D721Med (cell line): ENCODE measurements at places on chromosomes 5 and 9.

DNA sequence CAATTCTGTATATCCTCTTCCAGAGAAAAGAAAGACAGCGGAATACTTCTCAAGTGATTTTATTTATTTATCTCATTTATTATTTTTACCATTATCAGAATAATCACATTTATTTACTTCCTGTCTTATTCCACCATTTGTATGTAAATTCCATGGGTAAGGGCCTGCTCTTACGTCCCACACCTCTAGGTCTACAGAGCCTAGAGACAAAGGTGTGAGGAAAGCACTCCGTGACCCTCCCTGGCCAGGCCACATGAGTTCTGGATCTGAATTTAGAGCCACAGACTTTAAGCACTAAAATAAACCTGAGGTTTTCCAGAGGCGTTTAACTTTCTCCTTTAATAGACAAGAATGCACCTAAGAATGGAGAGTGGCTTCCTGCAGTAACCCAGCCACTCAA lies 85.3 kb upstream of the CTSV start:
- no peak for DNase-seq

DNA sequence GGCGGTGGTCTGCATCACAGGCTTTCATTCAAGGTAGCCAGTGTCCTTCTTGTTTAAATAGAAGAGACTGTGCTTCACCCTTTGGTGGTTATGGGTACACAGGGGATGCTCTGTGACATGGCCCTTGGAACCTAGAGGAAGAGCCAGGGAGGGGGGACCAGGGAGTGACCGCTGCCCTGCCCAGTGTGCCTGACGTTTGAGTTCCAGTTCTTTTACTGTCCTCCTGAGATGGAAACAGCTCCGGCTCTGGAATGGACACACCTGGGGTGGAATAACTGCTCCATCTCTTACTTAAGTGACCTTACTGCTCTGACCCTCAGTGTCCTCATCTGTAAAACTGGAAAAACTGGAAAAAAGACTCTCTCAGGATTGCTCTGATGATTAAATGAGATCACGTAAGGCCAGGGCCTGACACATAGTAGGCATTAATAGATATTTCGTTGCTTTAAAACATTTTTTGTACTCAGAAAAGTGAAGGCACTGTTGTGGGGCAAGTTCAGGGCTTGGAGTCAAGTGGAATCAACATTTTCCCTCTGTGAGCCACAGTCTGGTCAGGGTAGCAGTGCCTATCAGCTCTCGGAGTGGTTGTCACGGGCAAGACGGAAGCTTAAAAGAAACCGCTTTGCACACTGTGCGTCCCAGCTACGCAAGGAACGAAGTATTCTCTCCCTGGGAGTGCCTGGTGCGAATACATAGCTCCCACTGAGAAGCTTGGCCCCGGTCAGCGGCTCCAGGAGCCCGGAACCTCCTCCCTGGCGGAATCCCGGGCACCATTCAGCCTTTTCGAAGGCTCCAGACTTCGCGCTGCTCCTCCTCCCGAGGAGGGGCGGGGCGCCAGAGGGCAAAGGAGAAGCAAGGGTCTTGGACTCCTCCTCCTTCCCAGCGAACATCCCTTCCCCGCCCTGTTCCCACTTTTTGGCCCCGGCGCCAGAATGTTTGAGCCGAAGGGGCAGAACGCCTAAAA lies 5.8 kb downstream of the POU4F3 start:
- no peak for DNase-seq

DNA sequence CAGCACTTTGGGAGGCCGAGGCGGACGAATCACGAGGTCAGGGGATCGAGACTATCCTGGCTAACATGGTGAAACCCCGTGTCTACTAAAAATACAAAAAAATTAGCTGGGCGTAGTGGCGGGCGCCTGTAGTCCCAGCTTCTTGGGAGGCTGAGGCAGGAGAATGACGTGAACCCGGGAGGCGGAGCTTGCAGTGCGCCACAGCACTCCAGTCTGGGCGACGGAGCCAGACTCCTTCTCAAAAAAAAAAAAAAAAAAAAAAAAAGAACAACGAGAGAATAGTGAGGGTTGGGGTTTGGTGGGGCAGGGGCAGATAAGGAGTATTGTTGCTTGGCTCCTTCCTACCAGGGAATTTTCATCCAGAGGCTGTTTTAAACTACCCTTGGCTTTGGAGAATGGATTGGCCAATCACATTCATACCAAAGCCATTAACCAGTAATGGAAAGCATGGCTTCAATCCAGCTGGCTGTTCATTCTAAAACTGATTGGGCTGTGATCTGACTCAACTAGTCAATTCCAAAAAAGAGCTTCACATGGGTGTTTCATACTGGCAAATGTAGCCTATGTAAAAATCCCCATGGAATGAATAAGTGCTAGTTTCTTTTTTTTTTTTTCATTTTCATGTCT lies 64.4 kb downstream of the PLCXD3 start:
- no peak for DNase-seq

GRCh38 chr5:68046445-68046844 lies 169.1 kb upstream of the PIK3R1 start:
- no peak for DNase-seq

GRCh38 chr9:133637451-133638055 lies 1.4 kb downstream of the DBH start:
- DNase-seq: no peak

GRCh38 chr5:2441495-2442180 lies 309.8 kb downstream of the IRX2 start:
- no peak for DNase-seq

- DNase-seq: no peak
Measured at GRCh38 chr5:135745897-135746500, 88.5 kb upstream of the SLC25A48 start.

- DNase-seq: no peak
Measured at GRCh38 chr9:81410201-81410600, 279.1 kb downstream of the TLE1 start.

GRCh38 chr5:59497207-59497606 lies 396.3 kb downstream of the PDE4D start:
- no peak for DNase-seq

DNA sequence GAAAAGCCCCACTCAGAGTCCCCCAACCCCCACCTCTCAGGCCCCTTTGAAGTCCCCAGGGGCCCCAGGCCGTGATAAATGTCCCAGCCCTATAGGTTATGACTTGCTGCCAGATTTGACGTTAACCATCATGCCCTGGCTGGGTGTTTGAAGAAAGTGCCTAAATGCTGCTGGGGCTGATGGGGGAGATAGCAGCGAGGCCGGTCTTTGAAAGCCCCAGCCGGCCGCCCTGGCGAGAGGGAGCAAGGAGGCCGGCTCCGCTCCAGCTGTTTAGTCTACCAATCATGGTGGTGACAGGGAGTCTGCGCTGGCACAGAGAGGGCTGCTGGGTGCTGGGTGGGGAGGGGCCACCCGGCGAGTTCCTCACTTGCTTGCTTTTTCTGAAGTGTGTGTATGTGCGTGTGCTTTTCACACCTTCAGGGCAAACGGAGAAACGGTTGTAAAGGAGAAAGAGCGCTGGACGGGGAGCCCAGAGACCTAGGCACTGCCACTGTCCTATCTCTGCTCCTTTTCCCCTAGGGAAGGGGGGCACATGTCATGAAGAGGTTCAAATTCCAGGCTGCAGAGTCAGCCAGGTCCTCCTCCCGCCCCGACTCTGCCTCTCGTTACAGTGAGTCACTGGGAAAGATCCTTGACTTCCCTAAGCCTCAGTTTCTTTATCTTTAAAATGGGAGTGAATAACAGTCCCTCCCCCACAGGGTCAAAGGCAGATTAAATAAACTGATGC lies 126.1 kb upstream of the HAND1 start:
- DNase-seq: no peak

DNA sequence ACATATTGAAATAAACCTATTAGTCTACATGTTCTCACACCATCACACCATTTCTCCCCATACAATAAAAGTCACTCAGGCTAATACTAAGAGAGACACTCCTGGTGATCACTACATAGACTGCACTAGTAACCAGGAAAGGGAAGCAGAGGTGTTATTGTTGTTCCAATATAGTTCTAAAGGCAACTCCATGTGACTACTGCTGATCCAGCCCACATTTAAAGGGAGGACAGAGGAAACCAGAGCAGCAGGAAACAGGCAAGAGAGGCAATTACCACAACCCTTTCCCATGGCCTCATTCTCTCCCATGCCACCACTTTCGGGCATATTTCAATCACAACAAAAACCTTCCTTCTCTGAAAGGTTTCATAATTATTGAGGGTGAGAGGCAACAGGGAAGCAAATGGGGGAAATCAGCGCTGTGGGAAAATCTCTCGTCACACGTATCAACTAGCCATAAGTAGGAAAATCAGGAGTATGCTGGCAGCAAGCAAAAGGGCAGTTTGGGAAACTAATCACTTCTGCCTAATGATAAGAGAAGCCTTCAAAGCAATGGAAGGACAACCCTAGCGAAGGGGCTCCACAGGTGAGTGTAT lies 1.8 kb downstream of the UBAP2 start:
- DNase-seq: no peak

DNA sequence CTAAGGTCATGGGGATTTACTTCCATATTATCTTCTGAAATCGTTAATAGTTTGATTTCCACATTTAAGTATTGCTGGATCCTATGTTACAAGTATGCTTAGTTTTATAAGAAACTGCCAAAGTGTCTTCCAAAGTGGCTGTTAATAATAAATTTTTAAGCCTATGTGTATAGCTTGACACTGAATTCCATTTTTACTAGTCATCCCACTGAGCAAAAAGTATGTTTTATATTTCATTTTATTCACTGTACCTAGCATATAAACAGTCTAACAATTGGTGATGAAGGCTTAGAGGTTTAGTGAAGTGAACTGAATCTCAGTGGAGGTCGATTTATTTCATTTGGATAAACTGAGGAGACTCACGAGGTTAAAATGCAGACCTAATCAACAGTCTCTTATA lies 174.6 kb downstream of the ADAMTS6 start:
- no peak for DNase-seq

- no peak for DNase-seq
Measured at GRCh38 chr5:168142402-168142801, 149.0 kb upstream of the WWC1 start.

DNA sequence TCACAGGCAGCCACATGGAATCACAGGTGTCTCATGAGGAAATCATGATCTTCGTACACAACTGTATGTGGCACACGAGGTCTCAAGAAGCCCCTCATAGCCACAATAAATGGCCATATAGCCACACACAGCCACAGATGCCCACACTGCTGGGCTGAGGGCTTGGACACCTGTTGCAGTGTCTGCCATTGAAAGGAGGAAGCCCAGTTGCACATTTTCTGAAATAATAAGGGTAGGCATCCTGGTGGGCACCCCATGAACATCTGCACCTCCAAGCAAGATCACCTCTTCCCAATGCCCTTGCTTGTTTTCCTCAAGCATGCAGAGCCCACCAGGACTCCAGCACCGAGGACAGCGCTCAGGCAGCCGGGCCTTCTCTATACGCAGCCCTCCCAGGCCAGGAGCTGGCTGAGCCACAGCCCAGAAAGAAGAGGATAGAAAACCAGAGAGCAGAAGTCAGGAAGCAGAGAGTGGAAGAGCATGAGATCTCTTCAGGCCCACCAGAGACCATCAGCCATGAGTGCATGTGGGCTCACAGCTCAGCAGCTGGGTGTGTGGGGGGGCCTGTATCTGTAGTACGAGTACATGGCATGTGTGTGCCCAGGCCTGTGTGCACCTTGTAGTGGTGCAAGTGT lies 1.0 kb upstream of the ACSL6 start:
- no peak for DNase-seq

DNA sequence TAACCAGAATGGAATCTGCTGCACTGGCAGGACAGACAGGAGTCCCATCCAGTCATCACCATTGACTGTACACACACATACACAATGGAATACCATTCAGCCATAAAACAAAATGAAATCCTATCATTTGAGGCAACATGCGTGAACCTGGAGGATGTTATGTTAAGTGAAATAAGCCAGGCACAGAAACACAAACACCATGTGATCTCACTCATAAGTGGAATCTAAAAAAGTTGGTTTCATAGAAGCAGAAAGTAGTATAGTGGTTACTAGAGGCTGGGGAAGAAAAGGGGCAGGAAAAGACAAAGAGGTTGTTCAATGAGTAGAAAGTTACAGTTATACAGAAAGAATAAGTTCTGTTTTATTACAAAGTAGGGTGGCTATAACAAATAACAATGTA lies 884.0 kb upstream of the ACO1 start:
- no peak for DNase-seq

DNA sequence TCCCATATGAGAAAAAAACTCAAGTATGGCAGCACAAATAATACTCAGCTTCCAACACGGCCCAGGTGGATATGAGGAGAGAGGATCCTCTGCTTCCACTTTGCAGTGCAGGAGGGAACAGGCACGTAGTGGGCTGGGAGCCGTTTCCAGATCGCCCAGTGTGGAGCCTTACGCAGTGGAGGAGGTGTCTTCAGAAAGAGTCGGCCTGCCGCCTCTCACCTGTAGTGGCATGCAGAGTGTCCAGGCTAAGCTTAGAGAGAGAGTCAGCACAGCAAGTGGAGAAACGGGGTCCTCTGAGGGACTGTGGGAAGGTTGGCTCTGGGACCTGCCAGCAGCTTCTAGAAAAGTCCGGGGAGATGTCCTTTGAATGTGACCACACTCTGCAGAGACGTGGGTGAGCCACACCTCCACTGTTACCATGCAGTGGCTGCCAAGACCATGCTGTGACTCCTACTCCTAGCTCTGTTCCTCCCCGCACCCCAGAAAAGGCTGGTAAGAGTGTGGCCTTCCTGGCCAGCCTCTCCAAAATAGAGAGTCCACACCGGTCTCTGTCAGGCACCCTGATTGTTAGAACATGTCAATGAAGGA lies 3.5 kb upstream of the SEMA4D start:
- no peak for DNase-seq

- DNase-seq: no peak
Measured at GRCh38 chr5:139740992-139741672, 54.5 kb upstream of the PSD2 start.

DNA sequence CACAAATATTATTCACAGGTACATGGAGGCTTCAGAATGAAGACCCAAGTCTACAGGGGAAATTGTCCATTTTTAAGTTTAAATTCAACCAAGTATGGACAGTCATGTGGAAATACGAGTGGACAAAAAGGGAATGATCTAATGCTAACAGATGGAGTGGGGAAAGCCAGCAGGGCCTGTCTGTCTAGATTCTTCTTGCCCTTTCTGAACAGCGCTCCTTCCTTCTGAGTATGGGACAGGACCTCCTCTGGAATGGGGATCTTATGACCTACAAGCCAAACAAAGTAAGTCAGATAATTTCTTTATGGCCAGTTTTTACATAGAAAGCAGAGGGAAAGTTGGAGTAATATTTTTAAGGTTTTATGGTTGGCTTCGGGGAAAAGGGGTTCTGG lies 119.8 kb upstream of the NEK6 start:
- DNase-seq: no peak

DNA sequence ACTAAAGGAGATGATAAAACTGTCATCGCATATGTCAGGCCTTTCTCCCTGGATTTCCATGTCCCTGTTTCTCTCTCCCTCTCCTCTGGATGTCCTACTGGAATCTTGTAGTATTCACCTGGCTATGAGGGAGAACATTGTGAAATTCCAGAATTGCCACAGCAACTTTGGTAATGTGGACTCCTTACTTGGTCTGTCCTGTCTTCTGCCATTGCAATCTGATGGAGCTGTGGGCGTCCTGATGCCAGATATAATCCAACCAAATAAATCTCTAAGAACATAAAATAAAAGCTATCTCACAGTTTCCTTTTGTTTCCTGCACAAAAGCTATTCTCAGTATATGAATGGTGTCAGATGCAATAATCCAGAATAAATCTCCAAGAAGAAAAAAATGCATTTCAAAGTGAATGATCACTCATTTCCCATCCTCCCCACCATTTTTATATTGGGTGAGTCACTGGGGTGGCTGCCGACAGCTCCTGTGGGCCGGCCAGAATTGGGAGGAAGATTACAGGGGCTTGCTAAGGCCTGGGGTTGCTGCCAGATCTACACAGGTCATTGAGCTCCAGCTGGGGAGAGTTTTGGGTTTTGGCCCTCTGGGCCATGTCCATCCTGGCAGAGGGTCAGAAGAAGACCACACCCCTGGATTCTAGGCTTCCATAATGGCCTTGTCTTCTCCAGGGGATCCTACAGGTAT lies 160.7 kb upstream of the PITX1 start:
- no peak for DNase-seq
